Activated gamma-delta T cell treated with anti-CD3 and anti-CD28 coated beads, Interleukin-2, amount 50 U/mL, for 16 hours (primary cell): ENCODE measurements at places on chromosomes 2 and 18.

DNA sequence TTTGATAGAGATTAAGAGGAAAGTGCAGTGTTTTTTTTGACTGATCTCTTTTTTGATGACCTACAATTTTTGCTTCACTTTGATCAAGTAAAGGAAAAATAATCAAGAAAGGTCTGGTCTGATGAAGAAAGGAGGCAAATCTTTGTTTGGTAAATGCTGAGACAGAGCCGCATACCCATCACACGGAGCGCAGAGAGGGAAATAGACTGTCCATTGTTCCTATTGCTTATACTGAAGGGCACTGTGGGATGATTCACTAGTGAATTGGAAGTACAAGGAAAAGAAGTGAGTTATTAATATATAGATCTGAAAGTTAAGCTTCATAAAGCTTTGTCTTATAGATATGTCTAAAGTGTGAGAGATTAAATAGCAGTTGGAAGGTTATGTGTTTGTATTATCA lies 455.1 kb downstream of the PLCL1 start:
- DNase-seq, result no peak

DNA sequence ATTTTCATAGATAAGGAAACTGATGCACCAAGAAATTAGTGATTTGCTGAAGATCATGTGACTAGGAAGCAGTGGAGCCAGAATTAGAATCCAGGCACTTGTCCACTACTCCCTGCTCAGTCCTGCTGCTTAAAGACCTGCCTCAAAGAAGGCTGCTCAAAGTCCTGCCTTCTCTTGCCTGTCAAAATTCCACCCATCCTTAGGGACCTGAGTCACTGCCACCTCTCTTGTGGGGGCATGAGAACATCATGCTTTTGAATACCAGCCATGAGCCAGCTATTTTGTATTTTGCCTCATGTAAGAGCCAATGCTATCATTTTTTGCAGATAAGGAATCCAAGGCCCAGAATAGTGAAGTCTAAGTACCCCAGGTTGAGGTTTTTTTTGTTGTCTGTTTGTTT lies 47.1 kb downstream of the DDX1 start:
- DNase-seq, result no peak

GRCh38 chr18:433960-434359 lies 66.5 kb downstream of the COLEC12 start:
- no peak for DNase-seq

GRCh38 chr18:45852631-45853030 lies 27.2 kb downstream of the SIGLEC15 start:
- DNase-seq, result no peak

- DNase-seq, result no peak
Observed at GRCh38 chr18:69958422-69958821, 10.7 kb upstream of the CD226 start.

- DNase-seq, result no peak
Observed at GRCh38 chr2:123359636-123360035, 665.5 kb upstream of the CNTNAP5 start.

GRCh38 chr2:236530512-236530911 lies 39.1 kb upstream of the ACKR3 start:
- no peak for DNase-seq

DNA sequence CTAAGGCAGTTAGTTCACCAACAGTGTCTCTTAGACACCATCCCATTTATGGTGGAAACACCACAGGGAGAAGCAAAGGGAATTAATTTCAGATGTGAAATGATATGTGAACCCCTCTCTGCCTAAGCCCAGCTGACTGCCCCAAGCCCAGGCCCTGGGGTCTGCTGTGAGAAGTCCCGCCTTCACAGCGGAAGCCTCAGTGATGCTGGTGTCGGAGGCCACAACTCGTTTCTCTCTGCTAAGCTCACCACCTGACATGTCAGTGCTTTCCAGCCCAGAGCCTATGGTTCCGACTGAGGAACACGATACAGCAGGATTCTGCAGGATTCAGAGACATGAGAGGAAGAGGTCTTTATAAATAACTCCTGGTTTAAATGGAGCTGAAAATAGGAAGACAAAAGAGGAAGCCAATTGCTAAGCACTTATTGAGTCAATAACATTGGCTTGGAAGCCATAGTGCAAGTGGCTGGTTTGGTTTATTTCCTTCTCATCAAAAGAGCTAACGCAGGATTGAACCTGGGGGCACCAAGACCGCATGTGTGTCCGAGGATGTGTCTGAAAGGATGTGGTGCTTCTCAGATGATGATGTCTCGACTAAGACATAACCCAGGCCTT lies 21.9 kb upstream of the LOXHD1 start:
- DNase-seq, result no peak

GRCh38 chr2:212893216-212893615 lies 258.2 kb downstream of the IKZF2 start:
- DNase-seq, result no peak

- no peak for DNase-seq
Observed at GRCh38 chr2:227788561-227789018, 25.1 kb upstream of the CCL20 start.

GRCh38 chr2:108348816-108349570 lies 28.8 kb upstream of the SULT1C4 start:
- no peak for DNase-seq

- no peak for DNase-seq
Observed at GRCh38 chr2:175627405-175627804, 374.7 kb downstream of the LNPK start.

DNA sequence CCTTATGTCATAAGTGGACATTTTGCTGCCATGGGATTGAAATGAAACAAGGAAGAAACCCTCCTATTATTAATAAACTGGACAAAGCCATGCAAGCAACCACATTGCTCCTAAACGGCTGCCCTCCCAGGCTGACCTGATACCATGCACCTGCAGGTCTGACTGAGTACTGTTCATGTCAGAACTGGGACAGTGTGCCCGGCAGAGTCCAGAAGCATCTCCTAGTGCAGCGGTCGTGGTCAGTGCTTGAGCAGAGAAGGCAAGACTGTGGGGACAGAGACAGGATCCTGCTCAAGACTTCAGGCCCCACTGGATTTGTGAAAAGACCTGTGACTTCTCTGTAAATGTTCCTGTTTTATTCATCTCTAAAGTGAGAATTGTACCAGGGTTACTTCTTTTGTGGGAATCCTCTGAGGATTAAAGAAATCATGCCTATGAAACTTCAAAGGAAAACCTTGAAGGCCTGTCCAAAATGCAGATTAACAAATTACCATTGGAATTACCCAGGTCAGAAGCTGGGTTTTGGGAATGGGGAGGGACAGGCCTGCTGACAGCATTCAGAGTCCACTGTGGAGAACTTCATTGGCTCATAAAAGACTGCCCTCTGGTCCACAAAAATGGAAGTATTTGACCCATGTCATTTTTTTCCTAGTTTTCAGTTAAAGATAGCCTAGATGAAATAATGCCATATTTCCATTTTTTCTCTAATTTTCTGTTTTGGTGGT lies 13.9 kb downstream of the RNF144A start:
- DNase-seq, result no peak

GRCh38 chr18:267380-267687 lies 513 bp downstream of the THOC1 start:
- no peak for DNase-seq

DNA sequence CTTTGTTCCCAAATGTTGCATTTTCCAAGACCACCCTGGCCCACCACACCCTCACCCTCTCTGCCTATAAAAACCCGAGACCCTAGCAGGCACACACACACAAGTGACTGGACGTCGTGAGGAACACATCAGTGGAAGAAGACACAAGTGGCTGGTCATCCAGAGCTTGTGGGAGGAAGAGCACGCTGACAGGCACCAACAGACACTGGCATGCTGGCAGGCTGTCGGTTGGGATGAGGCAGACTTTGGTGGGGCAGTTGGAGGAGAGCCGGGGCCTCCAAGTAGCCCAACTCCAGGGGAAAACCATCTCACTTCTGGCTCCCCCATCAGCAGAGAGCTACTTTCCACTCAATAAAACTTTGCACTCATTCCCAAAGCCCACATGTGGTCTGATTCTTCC lies 225.5 kb upstream of the ZEB2 start:
- no peak for DNase-seq

GRCh38 chr2:25620711-25621110 lies 52.7 kb downstream of the DTNB start:
- DNase-seq, result no peak

GRCh38 chr2:181949047-181949446 lies 36.6 kb upstream of the PPP1R1C start:
- no peak for DNase-seq

GRCh38 chr2:152115952-152116351 lies 17.1 kb upstream of the CACNB4 start:
- DNase-seq, result no peak

GRCh38 chr2:96146881-96147592 lies 1.8 kb upstream of the DUSP2 start:
- no peak for DNase-seq

DNA sequence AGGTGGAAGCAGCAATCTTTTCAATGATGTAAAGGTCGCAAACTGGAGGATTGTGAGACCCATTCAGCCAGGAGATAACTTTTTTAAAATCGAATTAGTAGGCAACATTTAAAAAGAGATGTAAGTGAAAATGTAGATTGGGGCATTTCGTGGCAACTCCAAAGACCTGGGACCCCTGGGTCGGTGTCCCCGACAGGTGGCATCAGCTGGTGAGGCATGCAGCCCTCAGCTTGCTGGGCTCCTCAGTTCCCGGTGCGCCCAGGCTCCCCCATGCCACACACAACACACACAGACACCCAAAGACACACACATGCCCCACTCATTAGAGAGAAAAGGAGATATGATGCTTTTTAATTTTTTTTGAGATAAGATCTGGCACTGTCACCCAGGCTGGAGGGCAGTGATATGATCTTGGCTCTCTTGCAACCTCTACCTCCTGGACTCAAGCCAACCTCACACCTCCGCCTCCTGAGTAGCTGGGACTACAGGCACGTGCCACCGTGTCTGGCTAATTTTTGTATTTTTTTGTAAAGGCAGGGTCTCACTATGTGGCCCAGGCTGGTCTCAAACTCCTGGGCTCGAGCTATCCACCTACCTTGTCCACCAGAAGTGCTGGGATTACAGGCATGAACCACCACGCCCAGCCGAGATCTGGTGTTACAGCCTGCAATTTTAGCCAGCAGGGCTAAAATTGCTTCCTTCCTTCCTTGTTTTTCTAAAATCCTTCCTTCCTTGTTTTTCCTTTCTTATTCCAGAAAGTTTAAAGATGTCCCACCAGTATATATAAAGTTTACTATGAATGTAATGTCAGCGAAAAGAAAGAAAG lies 122.6 kb upstream of the EPAS1 start:
- no peak for DNase-seq

DNA sequence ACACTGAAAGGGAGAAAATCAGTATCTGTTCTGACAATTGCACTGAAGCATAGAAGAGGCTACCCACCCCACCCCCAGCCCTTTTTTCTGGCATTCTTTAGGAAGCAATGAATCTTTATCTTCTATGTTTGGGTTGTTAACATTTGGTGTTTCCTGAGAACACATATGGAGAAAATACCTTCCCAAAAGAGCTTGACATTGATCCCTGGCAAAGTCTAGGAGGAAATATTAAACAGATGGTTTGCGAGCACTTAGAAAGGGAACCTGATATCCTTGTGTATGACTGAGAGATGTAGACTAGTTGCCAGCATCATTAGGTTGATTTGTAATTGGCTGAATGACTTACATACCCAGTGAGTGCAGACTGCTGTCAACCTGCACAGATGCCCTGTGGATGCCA lies 42.9 kb downstream of the DOK1 start:
- no peak for DNase-seq

DNA sequence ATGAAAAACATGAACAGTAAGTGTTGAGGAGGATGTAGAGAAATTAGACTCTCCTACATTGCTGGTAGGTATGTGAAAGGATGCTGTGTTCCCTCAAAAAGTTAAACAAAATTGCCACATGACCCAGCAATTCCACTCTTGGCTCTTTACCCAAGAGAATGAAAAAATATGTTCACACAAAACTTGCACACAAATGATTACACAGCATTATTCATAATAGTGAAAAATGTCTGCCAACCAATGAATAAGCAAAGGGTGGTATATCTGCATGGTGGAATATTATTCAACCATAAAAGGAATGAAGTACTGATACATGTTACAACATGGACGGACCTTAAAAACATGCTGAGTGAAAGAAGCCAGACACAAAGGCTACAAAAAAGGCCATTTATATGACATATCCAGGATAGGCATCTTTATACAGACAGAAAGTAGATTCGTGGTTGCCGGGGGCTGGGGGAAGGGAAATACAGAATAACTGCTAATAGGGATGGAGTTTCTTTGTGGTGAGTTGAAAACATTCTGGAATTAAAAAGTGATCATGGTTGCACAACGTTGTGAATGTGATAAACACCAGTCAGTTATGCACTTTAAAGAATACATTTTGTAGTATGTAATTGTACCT lies 85.4 kb upstream of the MYO3B start:
- DNase-seq, result no peak

DNA sequence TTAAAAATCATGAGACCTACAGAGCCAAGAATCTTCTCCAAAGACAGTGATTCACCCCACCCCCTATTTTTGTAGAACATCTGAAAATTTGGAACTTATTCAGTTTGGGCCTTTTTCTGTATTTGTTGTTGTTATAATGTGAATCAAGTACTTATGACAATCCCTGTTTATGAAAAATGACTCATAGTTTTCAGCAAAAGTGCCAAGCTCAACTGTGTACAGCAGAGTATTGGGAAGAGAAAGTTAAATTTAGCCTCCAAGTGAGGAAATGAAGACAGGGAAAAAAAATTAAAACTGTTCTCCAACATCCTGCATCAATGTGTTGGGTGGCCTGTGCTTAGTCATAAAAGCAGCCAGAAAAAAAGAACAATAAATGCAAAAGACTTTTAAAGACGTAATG lies 46.2 kb downstream of the LRATD1 start:
- DNase-seq, result no peak

GRCh38 chr18:12782521-12782920 lies 79.7 kb downstream of the PSMG2 start:
- no peak for DNase-seq

- no peak for DNase-seq
Observed at GRCh38 chr2:8571301-8571791, 110.5 kb upstream of the ID2 start.

GRCh38 chr2:23306401-23306800 lies 78.6 kb upstream of the KLHL29 start:
- DNase-seq, result no peak

DNA sequence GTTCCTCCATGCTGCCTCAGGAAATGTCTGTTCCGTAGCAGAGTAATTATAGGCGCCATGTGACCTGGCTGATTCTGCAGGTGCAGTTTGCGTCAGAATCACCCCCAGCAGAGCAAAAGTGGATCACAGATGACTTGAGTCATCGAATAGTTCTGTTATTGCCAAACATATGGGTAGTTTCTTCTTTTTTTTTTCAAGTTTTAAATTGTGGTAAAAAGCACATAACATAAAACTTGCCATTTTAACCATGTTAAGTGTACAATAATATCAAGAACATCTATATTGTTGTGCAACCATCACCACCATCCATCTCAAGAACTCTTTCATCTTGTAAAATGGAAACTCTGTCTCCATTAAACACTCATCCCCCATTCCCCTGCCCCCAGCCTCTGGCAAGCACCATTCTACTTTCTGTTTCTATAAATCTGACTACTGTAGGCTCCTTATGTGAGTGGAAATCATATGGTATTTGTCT lies 177.7 kb upstream of the TWIST2 start:
- DNase-seq, result no peak
